ENCODE measurements at places on chromosomes 7 and 10.

GRCh38 chr10:126872135-126872534, 33.1 kb upstream of the DOCK1 start:
- no peak for DNase-seq

DNA sequence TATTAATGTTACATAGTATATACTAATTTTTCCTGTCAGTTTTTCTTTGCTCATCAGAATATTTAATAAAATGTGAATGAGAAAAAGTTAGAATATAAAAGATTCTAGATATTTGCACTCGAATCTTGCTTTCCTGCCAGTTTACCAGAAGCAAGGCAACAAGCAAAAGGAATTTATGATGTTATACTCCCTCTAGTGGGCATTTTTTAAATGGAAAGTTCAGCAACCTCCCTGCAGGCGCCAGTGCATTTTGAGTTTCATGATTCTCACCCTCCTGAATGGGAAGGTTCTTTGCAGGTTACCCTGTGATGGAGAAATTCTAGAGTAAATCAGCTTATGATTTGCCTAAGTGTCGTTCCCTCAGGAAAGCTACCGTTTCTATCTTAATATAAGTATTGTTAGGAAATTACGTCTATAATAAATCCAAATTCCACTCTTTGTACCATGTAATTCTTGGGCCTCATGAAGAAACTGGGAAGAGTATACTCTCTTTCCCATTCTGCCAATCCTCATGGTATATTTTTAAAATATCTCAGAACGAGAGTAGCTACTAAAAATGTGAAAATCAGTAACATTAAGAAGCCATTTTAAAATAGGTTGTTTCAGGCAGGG, 350.0 kb downstream of the CRPPA start:
- peak; percentile 28 for DNase-seq

DNA sequence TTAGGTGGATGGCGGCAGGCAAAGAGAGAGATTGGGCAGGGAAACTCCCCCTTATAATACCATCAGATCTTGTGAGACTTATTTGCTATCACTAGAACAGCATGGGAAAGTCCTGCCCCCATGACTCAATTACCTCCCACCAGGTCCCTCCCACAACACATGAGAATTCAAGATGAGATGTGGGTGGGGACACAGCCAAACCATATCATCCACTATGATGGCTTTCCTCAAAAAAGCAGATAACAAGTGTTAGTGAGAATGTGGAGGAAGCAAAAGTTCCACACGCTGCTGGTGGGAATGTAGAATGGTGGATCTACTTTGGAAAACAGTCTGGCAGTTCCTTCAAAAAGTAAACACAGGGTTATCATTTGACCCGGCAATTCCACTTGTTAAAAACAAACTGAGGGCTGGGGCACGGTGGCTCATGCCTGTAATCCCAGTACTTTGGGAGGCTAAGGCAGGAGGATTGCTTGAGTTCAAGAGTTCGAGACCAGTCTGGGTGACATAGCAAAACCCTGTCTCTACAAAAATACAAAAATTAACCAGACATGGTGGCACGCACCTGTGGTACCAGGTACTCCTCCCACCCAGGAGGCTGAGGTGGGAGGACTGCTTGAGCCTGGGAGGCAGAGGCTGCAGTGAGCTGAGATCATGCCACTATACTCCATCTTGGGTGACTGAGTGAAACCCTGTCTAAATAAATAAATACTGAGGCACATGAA, 161.4 kb upstream of the EEPD1 start:
- no peak for DNase-seq

GRCh38 chr10:132865171-132865631, 77.2 kb downstream of the CFAP46 start:
- no peak for DNase-seq

DNA sequence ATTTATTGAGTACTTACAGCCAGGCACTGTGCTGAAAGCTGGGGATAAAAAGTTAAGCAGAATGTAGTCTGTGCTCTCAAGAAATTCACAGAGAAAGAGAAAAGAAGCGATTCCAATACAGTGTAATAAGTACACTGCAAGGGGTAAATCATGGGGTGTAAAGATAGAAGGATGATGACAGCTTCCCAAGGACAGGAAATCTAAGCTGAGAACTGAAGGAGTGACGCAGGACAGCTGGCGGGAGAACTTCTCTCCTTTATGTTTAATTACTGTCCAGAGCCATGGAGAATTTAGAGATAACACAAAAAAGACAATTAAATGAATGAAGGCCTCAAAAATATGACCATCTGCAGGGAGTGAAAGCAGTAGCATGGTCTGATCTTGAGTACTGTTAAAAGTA, 34.8 kb downstream of the C7orf33 start:
- no peak for DNase-seq

DNA sequence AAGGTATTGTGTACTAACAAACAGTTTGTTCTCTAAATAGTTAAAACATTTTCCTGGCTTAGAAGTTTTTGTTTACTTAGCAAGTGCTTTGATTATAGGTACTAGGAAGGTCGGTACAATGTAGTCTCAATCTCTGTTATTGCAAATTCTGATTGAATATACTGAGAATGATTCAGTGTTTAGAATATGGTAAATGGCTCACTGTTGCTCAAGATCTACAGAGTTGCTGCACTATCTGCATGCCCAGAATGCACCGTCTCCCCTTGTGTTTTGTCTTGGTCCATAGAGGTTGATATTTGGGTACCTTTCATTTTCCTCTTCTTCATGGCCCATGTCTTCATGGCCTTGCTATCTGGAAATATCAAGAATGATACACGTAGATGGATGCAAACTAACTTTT, 99.6 kb downstream of the KLF6 start:
- DNase-seq, result no peak

DNA sequence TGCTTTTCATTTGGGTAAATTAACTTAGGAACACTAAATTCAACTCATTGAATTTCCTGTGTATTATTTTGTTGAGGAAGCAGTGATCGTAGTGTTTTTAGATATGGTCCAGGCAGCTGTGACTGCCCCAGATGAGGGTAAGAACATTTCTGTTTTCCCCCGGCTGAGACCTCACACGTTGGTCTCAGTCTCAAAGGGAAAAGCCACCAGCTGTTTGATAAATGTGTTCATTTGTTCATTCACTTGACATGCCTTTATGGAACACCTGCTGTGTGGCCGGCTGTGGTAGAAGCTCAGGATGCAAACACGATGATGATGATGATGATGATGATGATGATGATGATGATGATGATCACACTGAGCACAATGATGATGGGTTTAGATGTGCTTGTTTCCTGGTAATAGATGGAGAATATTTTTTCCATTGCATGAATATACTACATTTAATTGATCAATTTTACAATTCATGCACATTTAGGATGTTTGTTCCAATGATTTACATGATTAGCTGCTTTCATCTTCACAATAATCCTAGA, 125.6 kb upstream of the ZNF32 start:
- DNase-seq, result no peak

- no peak for DNase-seq
Observed at GRCh38 chr10:100567249-100567648, 31.5 kb downstream of the HIF1AN start.

GRCh38 chr10:50510517-50511473, 113.0 kb downstream of the SGMS1 start:
- no peak for DNase-seq

GRCh38 chr7:111407258-111407657, 155.0 kb downstream of the IMMP2L start:
- no peak for DNase-seq

- no peak for DNase-seq
Observed at GRCh38 chr7:23373151-23374004, 74.2 kb downstream of the MALSU1 start.

DNA sequence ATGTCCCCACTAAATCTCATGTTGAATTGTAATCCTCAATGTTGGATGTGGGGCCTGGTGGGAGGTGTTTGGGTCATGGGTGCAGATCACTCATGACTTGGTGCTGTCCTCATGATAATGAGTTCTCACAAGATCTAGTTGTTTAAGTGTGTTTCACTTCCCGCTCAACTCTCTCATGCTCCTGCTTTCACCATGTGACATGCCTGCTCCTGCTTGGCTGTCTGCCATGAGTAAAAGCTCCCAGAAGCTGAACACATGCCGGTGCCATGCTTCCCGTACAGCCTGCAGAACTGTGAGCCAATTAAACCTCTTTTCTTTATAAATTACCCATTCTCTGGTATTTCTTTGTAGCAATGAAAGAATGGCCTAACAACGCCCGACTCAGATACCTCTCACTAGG, 6.2 kb upstream of the PSTK start:
- DNase-seq, result no peak

- DNase-seq, result no peak
Observed at GRCh38 chr10:71176661-71177060, 35.7 kb upstream of the UNC5B start.

- DNase-seq, result no peak
Observed at GRCh38 chr7:132532281-132532680, 44.0 kb downstream of the PLXNA4 start.

- DNase-seq, result no peak
Observed at GRCh38 chr7:36306722-36307121, 82.9 kb upstream of the ANLN start.

- no peak for DNase-seq
Observed at GRCh38 chr7:117931314-117931713, 58.1 kb upstream of the CTTNBP2 start.

DNA sequence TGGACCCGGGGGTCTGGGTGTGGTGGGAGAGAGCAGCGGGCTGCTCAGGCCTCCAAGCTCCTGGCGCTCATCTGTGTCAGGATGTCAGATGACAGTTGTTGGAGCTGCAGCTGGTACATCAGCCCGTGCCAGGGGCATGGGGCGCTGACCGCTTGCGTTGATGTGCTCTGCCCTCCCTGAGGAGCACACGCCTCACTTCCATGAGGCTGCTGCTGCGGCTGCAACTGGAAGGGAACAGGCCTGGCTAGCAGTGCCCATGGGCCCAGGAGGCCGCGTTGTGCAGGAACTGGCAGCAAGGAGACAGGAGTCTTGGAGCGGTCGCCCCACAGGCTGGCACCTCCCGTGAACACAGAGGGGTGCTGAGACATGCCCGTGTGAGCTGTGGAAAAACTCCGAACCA, 361.3 kb upstream of the MKI67 start:
- no peak for DNase-seq

DNA sequence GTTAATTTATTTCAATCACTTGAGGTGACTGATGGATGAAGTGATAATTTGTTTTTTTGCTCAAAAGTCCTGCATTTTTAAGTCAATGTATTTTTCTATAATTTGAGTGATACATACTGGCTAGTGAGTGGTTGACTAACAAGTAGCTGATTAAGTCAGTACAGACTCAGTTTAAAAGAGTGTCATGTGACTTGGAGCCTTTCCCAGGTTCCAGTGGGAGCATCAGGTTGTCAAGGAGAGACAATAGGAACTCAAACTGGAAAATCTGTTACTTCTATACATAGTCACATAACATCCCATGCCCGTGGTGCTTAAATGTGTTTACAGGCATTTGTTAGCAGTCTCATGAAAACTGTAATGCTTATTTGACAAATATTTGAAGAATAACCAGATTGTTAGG, 154.7 kb downstream of the ANK3 start:
- DNase-seq, result no peak

GRCh38 chr10:22621726-22622125, 92.7 kb downstream of the PIP4K2A start:
- DNase-seq, result no peak

DNA sequence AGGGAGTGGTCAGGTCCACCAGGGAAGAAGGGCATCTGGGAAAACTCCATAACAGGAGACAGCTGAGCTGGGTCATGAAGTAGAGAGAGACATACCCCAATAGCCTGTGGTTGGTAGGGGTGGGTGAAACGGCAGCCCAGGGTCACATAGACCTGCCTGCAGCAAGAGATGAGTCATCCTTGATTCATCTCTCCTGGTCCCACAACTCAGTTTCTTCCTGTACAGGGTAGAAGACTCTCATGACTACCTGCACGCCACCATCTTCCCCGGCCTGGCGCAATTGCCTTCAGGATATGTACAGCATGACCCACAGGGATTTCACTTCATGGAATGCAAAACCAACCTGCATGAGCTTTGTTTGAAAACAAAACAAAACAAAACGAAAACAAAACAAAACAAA, 45.1 kb upstream of the ADAM12 start:
- DNase-seq, result no peak

DNA sequence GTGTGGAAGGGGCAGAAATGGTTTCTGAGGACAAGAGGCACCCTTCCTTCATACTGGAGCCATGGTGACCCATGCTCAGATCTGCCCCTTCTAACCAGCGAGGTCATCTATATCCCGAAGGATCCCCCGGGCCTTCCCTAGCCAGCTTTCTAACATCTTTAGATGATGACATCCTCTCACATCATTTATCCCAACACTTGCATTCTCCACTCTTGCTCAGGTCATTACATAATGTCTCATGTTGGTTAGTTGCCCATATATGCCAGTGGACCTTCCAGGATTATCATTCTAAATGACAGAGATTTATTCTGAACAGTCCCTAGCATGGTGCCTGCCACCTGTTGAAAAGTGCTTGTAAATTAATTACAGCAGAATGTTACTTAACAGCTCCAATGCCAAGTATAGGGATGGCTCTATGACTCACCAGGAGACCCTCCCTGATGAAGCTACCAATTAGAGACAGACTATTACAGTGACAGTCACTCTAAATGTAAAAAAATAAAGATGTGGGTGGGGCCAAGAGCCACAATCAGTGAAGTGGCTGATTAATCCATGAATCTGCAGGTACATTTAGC, 22.6 kb upstream of the ABLIM1 start:
- no peak for DNase-seq

DNA sequence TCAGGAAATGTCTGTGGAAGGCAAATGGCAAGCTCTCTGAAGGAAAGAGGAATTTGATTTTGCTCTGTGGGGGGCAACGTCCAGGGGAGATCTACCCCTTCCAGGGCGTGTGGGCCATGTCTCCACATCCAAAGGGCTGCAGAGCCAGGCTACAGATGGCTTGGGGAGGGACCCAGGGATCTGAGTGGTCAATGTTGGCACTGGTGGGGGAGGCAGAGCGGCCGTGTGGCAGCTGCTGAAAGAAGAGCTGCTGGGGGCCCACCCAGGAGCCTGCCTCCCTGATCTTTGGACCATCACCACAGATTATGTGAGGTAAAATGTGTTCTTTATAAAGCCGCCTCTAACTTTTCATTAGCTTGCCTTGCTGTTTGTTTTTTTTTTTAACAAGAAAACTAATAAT, 144.1 kb downstream of the HERPUD2 start:
- no peak for DNase-seq

DNA sequence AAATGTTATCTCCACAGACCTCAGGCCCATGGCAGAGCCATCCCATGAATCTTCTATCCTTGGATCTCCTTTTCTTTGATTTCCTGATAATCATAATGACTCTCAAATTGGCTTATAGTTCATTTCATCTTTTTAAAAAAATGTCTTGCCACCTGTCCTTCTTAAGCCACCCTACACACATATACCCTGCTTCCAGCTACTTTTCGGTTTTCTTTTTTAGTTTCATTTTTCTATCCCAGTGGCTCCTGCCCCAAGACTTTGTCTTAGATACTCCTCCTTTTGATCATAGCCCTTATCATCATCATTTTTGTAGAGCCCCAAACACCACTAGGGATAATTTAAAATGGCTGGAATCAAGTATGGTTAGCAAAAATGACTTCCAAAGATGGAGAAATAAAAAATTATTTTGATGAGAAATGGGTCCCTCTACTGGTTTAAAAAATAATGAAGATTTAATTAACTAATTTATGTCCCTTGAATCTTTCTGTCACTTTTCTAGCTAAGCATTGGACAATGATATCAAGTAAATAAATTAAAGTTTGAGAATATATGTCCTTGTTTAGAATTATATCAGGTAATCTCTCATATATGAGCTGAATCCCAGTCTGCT, 277.3 kb upstream of the SEMA3D start:
- DNase-seq, result no peak

GRCh38 chr10:69819716-69820506, 18.2 kb downstream of the COL13A1 start:
- no peak for DNase-seq

- DNase-seq, result no peak
Observed at GRCh38 chr7:2474813-2475677, 1.2 kb downstream of the GRIFIN start.
